ENCODE measurements at places on chromosomes 3 and 15.

DNA sequence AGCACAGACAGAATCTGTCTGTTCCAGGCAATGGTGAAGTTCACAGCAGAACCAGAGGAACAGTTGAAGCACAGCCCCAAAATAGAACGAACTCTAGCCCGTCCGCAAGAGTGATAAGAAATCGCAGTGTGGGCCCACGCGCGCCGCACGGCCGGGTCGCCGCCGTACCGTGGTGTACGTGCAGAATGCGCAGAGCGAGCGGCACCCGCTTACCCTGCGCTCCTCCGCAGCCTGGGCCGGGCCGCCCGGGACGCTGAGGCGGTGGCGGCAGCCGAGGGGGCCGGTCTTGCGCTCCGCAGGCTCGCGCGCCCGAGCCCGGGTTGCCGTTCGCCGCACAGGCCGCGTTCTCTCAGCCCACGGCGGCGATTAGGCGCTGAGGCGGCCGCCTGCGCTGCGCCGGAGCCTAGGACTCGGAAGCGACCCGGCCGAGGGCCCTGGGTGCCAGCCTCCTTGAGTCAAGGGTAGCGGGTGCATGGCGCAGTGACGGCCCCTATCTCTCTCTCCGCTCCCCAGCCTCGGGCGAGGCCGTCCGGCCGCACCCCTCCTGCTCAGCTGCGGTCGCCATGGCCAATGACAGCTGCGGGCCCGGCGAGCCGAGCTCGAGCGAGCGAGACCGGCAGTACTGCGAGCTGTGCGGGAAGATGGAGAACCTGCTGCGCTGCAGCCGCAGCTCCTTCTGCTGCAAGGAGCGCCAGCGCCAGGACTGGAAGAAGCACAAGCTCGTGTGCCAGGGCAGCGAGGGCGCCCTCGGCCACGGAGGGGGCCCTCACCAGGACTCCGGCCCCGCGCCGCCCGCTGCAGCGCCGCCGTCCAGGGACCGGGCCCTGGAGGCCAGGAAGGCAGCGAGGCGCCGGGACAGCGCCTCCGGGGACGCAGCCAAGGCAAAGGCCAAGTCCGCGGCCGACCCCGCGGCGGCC is 20.5 kb downstream of the WDR73 start:
- peak; percentile 68 for DNase-seq

- DNase-seq: peak; percentile 98
Observed at GRCh38 chr3:24254649-24255048, 240.0 kb downstream of the THRB start.

DNA sequence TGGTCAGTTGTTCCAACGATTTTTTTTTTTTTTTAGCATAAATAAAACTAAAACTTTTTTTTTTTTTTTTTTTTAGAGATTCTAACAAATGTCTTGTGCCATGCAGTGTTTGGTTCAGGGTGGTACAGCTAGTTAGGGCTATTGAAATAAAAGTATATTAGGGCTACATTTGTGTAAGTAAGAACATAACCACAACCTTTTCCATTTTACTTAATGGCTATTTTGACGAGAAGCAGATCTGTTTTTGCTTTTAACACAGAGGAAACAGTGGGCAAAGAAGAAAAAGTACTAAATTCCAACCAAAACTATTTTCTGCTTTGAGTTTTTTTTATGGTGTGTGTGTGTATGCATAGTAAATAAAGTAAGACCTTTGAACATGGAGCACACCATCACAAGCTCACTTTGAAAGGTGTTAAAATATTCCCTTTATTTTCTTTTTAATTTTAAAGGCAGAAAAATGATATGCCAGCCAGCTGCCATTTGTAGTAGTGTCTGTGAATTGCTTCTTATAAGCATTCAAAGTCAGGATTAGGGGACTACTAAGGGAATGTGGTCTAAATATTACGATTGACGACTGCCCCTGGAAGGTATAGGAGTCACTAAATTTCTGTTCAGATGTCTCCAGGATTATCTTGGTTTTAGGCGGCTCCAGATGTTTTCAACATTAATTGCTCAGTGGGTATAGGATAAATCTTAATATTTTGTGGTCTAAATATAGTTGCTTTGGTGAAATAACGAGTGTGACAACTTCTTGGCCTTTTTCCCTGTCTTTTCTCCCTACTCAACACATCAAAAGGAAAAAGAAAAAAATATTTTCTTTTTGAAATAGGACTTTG is 3.1 kb downstream of the RARB start:
- DNase-seq: no peak

DNA sequence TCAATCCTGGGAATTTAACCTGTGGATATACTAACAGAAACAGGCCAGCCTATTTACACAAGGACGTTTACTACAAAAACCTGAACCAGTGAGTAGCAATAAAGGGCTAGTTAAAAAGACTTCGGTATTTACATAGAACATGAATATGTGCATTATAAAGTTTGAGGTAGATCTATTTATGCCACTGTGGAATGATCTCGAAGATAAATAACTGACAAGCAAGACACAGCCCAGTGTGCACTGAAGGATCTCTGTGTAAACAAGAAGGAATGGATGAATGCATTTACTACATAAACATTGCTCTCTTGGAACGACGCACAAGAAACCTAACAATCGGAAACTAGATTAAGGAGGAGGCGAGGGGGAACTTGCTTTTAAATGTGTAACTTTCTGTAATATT is 132.0 kb upstream of the NSMCE3 start:
- no peak for DNase-seq

DNA sequence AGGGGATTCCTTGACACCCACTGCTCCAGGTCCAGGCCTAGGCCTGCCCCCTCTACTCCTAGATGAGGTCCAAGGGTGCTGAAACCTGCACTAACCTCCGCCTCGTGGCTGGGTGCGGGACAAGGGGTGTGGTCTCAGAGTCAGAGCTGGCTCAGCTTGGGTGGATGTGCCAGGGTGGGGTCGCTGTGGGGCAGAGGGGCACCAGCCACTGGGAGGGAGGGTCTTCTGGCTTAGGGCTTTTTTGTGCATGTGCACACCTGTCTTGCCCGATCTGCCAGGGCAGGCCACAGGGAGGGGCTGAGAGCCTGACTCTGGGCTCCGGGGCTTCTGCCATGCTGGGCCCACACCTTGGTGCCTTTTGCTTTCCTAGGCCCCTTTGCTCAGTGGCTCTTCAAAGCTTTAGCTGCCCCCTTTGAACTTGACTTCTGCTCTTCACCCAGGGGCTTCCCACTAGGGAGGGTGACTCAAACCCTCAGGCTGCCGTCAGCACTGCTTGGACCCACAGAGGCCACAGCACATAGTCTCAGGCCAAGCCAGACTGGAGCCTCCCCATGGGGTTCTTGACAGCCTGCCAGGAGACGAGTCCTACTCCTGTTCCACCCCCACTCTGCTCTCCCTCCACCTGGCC is 73.0 kb downstream of the KLF13 start:
- DNase-seq: peak; percentile 24

GRCh38 chr15:52180196-52180835 is 10.9 kb downstream of the GNB5 start:
- DNase-seq: no peak

DNA sequence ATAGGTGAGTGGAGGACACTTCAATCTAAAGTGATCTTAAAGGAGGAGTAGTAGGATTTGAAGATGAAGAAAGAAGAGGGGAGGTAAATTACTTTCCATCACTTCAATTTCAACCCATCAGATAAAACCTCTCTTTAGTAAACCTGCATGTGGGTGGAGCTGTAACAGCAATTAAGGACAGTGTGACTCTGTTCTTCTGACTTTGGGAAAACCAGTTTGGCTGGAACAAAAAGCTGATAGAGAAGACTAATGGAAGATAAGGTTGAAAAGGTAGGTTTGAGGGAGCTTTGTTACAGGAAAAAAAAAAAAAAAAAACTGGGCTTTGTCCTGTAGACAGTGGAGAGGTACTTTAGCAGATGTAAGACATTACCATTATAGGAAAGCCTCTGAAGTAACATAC is 4.5 kb upstream of the GSK3B start:
- no peak for DNase-seq

DNA sequence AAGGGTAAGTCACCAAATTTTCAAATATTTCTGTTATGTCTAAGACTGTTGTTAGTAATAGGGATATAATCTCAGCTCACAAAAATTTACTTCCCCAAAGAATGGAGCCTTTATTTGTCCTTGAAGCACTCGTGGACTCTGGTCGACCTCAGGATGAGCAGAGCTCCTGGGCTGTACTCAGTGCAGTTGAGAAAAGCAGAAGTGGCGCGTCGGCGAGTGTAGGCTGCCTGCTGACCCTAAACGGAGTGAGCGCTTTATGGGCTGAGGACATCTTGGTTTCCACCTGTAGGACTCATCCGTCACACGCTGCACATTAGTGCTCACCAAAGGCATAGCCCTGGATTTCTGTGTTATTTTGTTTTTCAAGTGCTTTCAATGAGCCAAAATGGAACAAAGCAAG is 11.0 kb downstream of the GABRA5 start:
- no peak for DNase-seq

DNA sequence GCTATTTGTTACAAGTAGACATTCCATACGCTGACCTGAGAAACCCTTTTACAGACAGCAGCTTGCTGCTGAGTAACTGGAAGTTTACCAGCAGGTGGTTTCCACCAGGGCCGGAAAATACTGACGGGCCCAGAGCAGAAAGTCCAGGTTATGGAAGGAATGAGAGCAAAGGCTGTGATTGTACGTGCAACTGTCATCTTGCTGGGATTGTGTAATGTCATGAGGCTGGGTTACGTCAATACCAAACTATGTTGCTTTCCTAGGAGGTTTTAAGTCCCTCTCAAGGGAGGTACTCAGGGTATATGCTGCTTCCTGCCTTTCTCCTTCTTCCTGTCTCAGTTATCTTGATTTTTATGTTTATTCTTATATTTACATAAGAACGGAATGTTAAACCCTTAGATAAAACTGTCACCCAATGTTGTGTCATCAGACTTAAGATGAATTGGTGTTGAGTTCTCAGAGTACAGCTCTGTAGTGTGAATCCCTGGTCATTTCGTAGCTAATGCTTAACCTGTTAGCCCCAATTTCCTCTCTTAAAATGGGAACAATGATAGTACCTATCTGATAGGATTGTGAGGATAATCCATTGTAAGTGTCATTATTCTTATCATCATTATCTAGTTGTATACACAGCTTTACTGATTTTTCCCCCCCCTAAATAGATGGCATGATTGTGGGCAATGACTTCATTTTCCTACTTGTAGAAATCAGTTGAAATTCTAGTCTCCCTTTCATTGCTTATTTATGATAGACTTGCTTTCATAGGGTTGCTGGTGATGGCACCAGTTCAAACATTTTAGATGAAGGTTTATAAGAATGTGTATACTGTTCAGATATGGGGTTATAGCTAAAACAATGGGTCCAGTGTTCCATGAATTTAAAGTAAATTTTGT is 101.4 kb downstream of the FNDC3B start:
- peak; percentile 93 for DNase-seq

- DNase-seq: peak; percentile 92
Observed at GRCh38 chr3:37114251-37115145, 59.9 kb downstream of the LRRFIP2 start.

DNA sequence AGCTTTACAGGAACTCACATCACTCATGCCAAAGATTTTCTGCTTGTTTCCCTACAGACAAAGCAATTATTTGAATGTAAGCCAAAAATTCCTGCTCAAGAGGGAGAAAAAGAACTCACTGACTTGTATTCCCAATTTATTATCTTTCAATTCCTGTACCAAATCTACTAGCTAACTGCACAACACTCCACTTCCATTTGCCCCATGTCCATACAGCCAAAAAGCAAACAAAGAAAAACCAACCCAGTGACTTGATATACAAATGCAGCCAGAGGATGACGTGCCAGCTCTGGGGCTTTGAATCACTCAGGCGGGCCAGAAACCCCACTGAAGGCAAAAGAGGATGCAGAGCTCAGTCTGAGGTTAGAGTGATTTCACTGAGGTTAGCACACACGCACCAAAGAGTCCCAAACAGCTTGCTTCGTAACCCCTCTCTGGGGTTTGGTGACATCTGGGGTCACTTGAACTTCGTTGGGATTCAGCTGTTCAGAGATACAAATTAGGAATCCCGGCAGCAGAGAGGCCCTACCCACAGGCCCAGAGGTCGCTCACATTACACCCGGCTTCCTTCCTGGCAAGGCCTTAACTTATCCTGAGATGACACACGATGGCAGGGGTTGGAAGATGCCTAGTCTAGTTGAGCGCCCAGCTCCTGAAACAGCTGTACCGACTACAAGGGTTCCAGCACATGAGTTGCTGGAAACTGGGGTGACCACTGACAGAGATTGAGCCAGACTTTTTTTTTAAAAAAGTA is 1.6 kb downstream of the RFTN1 start:
- peak; percentile 76 for DNase-seq

DNA sequence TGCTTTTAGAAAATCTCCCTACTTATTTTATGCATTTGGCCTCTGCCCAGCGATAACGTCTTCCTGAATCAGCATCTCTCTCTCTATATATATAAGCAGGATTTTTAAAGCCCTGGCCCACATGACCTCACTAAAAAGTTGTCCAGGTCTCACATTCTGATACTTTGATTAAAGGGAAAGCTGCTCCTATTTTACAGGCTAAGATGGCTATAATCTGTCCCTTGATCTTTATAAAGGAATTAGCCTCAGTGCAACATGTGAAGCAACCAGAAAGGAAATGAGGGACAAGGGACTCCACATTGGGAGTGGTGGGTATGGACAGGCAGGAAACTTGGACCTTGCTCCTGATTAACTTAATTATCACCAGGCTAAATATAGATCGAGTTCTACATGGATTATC is 25.6 kb upstream of the MUC13 start:
- DNase-seq: no peak

GRCh38 chr3:189766416-189766815 is 135.2 kb downstream of the TP63 start:
- DNase-seq: peak; percentile 39

GRCh38 chr15:82553846-82554245 is 13.6 kb upstream of the RPS17 start:
- DNase-seq: no peak

GRCh38 chr3:188158731-188159310 is 4.9 kb downstream of the LPP start:
- DNase-seq: no peak

- DNase-seq: no peak
Observed at GRCh38 chr3:49158103-49158709, 7.9 kb downstream of the CCDC71 start.

DNA sequence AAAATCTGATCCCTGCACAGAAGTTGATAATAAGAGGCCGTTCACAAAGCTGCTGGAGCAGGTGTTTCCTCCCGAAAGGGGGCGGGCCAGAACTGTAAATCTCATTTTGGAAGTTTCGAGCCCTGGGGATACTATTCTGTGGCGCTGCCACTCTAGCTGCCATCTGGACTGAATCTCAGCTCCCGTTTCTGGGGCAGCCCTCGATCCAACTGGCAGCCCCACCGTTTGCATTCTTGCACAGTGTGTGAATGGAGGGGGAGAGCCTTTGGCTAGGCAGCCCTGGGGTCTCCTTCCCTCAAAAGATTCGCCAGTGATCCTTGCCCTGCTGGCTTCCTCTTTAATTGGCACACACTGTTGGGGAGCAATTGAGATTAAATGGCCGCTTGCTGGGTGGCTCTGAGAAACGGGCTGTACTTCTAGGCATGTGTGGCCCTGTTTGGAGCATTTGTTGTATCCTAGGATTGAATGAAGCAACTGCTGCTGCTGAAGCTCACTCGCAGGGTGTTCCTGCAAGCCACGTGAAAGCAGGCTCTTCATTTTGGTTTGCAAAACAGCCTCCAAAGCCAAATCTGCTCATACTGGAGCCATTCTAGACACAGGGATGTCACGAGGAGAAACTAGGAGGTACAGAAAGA is 57.2 kb upstream of the TOPAZ1 start:
- no peak for DNase-seq

All from fibroblast of skin of right quadriceps (primary cell).